Breast epithelium (tissue), 4 donors: ENCODE measurements at places on chromosomes 4 and X.

- DNase-seq: no peak
These were observed 57.3 kb upstream of the PRSS12 start for GRCh38 chr4:118410138-118410537.

- no peak for DNase-seq
These were observed 76.5 kb downstream of the PSAPL1 start for GRCh38 chr4:7358100-7358735.

- no peak for DNase-seq
These were observed 1145.0 kb downstream of the RPA4 start for GRCh38 chrX:98028691-98029090.

DNA sequence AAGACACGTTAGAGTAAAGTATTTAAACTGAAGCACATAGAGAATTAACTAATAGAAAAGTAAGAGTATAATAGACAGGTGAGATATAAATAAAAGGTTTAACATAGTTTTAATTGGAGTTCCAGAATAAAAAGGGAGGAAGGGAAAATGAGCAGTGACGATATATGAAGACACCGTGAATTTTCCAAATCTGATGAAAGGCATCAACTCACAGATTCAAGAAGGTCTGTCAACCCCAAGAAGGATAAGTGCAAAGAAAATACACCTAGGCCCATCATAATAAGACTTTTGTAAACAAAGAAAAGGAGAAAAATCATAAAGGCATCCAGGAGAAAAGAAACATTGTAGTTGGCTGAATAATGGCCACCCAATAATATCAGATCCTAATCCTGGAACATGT is 43.9 kb upstream of the RAP2C start:
- DNase-seq: no peak

- DNase-seq: no peak
These were observed 100.4 kb downstream of the KLHL8 start for GRCh38 chr4:87120010-87120409.

- DNase-seq: no peak
These were observed 6.3 kb upstream of the FAM200B start for GRCh38 chr4:15675356-15675755.

- DNase-seq: no peak
These were observed 517.0 kb upstream of the EPHA5 start for GRCh38 chr4:66187175-66187720.

DNA sequence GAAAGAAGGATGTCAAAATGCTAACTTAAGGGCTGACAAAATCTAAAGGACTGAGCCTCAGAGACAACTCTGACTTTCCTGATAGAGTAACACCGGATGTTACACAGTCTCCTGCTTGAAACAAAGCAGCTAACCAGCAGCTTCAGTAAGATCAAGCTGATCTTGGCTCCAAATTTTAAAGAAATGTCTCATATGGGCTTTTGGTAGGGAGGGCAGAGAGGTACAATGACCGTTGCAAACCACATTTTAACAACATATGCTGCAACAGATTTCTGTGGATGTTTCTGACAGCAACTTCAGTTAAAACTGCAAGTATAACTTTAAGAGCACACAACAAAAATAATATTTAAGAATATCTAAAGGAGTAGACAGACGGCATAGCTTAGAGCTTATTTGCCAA is 9.1 kb downstream of the RPGR start:
- no peak for DNase-seq

DNA sequence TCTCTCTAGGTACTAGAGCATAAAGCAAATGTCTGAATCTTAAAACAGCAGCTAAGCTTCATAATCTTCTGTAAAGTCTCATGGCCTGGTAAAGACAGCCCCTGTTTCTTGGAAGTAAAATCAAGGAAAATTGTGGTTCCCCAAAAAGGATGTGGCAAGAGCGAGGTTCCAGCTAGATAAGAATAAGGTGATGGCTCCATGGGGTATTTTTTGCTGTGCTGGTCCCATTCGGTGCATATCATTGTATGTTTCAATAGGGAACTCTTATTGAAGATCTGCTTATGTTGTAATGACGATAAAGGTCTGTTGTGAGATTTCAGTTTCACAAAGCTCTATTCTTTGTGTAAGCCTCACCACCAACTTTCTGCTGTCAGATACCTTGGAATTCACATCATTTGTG is 316.9 kb upstream of the NOCT start:
- DNase-seq: no peak

DNA sequence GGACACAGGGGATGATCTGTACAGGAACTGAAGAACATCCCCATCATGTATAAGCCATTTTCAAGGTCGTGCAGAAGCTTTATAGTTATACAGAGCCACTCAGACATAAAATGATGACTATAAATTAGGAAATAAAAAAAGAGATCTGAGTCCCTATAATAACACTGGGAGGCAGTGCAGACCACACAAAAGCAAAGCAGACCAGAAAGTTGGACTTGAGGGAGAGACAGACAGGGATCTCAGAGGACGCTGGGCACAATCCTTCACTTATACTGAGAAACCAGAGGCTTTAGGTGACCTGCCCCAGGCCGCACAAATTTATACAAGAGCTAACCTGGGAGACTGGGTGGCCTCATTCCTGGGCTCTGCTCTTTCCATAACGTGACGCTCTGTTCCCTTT is 70.5 kb downstream of the HADH start:
- no peak for DNase-seq
